ENCODE measurements at places on chromosomes 5 and 9.

- no peak for DNase-seq
Measured at GRCh38 chr9:2026220-2026997, 11.3 kb downstream of the SMARCA2 start.

DNA sequence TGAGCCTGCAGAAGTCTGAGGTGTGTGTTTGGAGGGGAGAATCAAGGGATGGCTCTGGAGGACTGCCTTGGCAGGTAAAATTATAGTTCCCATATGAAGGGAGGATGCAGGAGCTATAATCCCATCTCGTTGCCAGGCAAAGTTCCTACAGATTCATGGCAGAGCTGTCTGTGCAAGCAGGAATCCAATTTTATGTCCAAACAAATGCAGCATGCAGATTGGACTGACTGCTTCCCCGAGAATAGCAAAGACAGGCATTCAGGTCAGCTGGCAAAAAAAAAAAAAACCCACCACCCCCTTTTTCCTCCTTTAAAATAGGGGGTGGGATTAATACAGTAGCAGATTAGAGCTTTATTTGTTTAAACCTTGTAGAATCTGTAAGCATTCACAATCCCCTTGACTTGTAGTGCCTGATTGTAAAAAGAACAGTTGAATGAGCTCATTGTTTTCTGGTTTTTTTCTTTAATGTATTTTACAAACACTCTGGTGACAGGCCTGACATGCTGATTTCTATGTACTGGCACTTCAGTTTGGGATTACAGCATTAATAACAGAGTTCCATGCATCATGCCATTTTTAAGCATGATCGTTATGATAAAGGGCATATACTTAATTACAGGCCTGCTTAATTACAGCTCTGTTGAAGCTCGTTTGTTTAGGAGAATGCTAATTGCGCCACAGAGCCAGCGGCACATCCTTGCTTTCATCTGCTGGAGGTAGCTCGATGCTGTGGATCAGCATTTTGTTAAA lies 141.4 kb upstream of the LMX1B start:
- DNase-seq = no peak

GRCh38 chr5:154320224-154321089 lies 125.3 kb upstream of the SAP30L start:
- DNase-seq = no peak

- DNase-seq = no peak
Measured at GRCh38 chr9:4420351-4420750, 69.9 kb upstream of the SLC1A1 start.

DNA sequence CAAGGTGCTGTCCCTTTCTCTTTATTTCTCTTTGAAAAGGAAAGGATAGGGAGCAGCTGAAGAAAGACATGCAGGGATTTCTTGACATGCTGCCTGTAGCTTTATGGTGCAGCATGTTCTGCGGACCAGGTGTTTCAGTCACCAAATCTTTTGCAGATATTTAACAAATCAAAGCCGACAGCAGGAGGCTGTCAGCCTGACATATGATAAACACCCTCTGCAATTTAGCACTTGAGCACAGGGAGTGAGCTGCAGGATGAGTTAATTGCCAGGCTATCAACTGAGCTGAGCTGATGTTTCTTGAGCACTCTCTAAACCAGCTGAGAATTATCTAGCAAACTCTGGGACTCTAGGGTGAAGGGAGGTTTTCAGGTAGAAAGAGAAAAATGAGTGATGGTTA lies 212.8 kb upstream of the ATP10B start:
- DNase-seq = no peak

DNA sequence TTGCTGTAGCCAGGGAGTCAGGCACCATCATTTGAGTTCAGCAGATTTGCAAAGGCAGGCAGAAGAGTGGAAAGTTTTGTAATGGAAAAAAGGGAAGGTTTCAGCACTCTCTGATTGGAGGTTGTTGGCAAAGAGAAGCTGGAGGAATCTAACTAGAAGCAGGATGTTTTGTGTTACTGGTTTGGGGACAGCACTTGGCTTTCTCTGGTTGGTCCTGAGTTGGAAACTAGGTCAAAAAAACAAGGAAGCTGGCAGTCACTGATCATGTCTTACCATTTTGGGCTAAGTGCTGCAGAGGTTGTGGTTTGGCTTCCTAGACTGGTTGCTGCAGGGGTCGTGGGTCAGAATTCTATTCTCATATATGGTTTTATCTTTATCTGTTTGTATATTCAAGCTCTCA lies 189.8 kb downstream of the DRD1 start:
- DNase-seq = no peak

GRCh38 chr9:111615928-111616327 lies 15.2 kb upstream of the DNAJC25 start:
- DNase-seq = no peak

DNA sequence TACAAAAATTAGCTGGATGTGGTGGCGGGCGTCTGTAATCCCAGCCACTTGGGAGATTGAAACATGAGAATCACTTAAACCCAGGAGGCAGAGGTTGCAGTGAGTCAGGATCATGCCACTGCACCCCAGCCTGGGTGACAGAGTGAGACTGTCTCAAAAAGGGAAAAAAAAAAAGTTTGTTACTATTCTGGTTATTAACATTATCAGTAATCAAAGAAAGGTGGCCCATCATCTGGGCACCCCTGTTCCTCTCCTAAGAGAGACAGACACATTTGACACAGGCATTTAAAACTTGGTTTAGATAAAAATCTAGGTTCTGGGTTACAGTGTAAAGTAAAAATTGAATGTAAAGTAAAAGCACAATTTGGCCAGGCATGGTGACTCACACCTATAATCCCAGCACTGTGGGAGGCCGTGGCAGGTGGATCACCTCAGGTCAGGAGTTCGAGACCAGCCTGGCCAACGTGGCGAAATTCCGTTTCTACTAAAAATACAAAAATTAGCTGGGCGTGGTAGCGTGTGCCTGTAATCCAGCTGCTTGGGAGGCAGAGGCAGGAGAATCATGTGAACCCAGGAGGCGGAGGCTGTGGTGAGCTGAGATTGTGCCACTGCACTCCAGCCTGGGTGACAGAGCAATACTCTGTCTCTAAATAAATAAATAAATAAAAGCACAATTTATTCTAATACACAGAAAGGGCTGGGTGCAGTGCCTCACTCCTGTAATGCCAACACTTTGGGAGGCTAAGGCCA lies 16.7 kb upstream of the PHYHD1 start:
- DNase-seq = no peak

DNA sequence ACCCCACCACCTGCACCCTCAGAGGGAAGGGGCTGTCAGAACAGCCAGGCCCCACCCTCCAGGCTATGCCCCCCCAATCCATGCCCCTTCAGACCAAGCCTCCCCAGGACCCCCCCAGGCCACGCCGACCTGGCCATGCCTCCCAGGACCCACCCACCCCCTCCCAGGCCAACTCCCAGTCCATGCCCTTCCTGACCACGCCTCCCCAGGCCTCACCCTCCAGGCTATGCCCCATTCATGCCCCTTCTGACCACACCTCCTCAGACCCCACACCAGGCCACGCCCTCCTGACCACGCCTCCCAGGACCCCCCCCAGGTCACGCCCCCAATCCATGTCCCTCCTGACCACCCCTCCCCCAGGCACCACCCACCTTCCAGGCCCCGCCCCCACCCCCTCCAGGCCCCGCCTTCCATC lies 27.6 kb downstream of the TPPP start:
- DNase-seq = peak; percentile 55

DNA sequence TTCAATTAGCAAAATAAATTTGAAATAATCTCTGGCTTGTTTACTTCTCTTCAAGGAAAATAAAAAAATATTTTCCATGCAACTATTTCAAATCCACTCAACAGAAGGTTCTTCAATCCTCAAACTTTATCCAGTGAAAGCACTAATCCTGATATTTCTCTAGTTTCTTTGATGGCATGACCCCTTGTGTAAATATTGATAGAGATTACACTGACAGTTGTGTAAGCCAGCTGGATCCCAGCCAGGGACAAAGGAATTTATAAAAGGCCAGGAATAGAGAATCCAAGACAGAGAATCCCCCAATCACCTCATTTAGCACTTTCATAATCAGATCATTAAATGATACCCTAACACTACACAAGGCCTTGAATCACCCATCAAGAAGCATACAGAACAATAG lies 135.2 kb downstream of the GNA14 start:
- no peak for DNase-seq

- no peak for DNase-seq
Measured at GRCh38 chr5:17302604-17303003, 85.2 kb downstream of the BASP1 start.

DNA sequence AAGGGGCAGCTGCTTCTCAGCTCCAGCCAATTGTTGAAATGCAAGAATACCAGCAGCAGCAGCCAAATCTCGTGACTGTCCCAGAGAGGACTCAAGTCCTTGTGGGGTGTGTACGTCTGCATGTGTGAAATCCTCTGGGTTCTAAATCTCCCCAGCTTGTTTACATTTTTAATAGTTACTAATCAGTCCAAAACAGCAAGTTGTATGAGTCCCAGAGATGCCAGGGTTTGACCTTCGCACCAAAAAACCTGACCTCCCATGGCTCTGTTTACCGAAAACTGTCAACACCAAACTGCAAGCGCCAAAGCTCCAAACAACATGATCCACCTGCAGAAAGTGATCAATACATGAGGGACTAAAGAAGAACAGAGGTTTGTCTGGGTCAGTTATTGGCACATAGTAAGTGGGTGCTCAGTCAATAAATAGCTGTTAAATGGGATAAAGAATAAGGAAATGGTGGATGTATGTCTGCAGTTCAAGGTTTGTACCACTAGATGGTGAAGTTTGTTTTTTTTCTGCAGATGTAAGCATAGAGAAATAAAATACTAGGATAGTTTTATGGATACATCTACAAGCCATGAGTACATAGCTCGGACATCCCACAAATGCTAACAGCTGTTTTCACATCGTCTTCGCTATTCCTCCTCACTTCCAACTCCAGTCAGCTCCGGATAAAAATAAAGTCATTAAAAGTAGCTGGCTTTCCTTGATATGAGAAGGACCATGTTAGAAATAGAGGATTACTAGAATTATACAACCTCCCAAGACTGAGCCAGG lies 85.3 kb upstream of the ADRB2 start:
- no peak for DNase-seq

DNA sequence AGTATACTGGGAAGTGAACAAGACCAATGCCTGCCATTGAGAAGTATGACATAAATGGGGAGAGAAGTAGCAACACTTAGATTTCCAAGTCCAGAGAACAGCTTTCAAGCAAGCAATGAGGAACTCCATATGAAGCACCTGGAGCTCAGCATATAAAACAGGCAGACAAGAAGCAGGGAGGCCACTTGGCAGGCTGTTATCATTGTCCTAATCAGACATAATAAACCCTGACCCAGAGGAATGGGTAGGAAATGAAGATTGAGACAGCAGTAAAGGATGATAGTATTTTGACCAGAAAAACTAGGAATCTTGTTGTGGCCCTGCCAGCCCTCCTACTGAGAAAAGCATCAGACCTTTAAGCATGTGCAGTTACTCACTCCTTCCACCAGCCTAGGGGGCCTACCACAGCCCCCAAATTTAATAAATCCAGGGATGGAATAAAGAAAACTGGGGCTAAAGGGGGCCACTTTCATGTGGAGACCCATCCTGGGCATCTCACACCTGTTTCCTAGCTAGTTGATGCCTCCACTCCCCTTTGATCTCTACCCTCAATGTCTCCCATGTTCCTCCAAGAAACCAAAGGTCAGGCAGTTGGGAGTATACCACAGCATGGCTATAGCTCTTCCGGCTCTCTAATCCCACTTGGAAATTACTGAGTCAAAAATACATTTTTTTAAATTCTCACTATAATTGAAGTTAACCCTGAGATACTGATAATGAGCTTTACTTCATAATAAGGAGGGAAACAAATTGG lies 135.1 kb downstream of the SIL1 start:
- no peak for DNase-seq

Data from suprapubic skin (tissue), 4 donors.